T-helper 9 cell (primary cell): ENCODE measurements at places on chromosomes 13 and 19.
A peak's percentile ranks its signal among the peaks of the same experiment; 100 is the strongest.

DNA sequence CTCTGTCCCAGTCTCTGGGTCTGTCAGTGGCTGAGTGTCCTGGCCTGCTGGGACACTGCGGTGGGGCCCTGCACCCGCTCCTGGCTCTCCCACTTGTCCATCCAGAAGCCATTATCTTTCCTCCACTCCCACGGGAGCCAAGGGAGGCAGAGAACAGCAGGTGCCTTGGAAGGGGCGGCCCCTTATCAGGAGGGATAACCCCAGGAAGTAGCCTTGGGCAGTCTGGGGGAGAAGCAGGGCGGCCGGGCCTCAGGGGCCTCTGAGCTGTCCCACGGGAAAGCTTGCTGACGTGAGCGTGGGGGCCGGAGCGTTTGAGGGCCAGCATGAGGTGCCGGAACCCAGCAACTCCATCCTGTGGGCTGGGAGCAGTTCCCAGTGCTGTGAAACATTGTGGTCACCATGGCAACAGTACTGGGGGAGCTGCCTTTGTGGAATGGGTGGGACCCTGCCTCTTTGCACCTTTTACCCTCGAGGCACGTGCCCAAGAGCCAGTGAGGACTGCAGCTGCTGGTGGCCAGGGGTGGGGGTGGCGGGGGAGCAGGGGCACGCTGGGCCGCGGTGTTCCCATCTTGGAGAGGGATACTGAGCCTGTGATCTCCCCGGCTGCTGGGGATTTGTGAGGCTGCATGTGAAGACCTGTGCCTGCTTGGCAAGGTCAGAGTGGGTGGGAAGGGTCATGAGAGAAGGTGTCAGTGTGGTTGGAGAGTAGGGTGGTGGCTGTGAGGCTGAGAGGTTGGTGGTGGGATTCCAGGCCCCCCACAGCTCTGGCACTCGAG is 20.9 kb downstream of the KLHL26 start:
- no peak for DNase-seq

DNA sequence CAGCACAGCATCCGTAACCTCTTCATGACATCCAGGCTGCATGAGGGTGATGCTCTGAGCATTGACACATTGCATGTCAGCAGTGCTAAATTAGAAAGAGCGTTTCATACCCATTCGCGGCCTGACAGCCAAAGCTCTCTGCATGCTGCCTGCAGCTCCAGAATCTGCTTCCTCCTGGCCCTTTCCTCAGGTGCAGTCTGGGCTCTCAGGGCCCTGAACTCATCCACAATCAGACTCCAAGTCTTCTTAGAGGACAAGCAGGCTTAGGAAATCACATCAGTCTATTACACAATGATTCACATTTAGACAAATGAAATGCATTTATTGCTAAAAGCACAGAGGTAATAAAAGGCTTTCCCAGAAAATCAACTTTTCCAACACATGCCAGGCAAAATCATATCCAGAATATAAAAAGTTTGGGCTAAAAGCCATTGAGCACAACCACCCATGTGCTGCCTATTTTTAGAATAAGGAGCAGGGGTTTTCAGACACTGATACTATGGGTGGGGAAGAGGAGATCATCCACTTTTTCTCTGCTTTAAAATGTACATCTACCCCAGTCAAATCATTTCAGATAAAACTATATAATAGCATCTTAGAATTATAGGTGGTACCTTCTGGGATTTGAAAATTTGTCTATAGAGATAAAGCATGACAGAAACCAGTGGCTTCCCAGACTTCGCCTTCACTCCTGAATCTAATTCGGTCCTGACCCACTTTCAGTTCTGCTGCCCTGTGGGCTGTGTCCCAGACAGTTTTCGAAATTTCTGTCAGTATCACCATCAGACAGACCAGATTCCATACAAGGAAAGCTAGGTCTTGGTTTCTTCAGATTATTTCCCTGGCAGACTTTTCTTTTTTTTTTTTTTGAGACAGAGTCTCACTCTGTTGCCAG is 109.3 kb downstream of the COL4A2 start:
- DNase-seq = no peak

GRCh38 chr13:99553033-99553432 is 51.8 kb downstream of the TM9SF2 start:
- DNase-seq = no peak

- DNase-seq = no peak
Observed at GRCh38 chr13:19068691-19069090, 112.9 kb downstream of the TUBA3C start.

DNA sequence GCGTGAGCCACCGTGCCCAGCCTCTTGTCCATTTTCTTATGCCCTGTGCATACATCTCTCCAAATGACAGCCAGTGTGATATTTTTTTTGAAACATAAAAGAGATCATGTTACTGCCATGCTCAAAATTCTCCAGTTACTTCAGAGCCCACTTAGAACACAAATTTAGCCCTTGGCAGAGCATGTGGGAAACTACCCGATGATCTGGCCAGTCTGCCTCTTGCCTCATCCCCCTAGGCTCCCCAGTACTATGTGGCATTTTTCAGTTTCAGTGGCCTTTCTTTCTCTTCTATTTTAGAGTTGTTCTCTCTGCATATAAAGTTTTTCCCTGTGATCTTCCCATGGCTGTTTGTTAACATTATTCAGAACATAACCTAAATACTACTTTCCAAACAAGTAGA is 323.0 kb downstream of the GPC5 start:
- no peak for DNase-seq

DNA sequence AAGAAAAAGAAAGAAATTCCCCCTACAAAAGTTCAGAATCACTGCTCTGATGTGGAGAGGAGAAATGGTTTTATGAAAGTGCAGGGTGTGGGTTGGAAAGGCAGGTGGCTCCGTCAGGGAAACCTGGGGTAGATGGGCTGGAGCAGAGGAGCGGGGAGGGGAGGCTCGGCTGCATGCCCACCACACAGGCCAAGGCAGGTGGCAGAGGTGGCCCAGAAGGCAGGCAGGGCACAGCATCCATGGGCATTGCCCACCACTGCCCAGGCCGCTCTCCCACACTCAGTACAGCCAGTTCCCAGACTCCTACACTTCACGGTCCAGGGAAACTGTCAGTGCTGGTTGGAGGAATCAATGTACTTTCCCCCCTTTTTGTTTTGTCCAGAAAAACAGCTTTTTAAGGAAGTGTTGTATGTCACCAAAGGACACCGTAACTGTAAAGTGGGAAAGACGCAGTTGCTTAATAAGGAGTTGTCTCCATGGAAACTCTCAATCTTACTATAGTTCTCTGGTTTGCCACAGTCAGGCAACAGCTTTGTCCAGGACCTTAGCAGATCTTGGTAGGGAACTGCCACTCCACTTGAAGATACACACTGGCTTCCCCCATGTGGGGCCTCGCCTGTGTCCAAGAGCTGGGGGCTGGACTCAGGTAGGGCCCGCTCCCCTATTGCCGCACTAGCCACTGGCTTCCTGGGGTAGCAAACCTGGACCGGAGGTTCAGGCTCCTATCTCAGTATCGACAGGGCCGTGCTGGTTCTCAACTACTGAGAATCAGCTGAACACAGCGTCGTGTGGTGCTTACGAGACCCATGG is 82.9 kb downstream of the RAB20 start:
- DNase-seq = no peak

GRCh38 chr19:30896554-30896953 is 452.7 kb downstream of the TSHZ3 start:
- no peak for DNase-seq

DNA sequence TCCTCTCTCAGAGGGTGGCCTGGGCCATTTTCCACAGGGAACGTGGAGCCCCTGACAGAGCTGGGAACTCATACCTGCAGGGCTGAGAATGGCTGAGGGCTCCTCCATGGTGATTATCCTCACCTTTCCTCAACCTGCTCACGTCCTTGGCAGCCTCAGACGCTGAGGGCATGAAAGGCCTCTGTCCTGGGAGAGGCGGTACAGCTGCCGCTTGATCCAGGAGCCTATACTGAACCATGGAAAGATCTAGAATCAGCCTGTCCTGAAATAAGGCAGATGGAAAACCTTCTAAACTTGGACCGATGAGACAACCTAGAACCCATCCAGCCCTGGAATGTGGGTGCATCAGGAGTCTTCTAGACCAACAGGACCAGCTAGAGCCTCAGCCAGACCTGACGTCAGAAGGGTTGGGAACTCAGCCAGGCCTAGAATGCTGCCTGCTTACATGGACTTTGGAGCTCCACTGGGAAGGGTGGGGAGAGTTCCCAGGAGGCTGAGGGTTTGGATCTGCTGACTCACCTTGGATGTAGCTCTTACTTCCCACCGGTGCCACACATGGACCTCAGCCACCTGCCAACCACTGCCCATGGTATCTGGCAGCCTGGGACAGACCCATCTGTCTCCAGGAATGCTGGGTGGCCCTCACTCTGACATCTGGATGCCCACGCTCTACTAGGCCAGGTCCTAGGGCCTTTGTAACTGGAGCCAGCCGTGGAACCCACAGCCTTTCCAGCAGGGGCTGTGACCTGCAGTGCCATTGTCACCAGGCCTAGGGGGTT is 7.5 kb downstream of the KCTD15 start:
- no peak for DNase-seq

GRCh38 chr19:46806656-46807055 is 18.3 kb upstream of the SLC1A5 start:
- DNase-seq = no peak

GRCh38 chr13:109246001-109246400 is 540.4 kb downstream of the IRS2 start:
- DNase-seq = no peak

GRCh38 chr13:86581706-86582105 is 782.5 kb upstream of the SLITRK6 start:
- no peak for DNase-seq

- DNase-seq = no peak
Observed at GRCh38 chr19:368630-369024, 24.0 kb upstream of the MIER2 start.

- DNase-seq = no peak
Observed at GRCh38 chr19:44113784-44114390, 688 bp downstream of the ZNF225 start.

DNA sequence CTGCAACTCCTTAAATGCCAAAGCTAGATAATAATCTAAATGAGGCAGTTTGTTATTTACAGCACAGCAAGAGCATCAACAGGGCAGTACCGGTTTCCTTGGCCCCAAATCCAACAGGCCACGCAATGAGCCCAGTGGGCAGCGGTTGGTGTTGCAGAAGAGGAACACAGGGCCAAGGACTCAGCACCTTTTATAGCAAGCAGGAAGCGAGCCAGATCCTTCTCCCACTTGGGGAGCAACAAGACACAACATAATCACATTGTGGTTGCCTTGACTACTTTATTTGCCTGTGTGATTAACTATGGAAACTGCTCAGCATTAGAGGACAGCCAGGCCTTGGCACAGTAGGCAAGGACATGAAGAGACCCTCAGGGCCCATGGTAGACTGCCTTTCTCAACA is 67.1 kb upstream of the HTR2A start:
- DNase-seq = no peak

DNA sequence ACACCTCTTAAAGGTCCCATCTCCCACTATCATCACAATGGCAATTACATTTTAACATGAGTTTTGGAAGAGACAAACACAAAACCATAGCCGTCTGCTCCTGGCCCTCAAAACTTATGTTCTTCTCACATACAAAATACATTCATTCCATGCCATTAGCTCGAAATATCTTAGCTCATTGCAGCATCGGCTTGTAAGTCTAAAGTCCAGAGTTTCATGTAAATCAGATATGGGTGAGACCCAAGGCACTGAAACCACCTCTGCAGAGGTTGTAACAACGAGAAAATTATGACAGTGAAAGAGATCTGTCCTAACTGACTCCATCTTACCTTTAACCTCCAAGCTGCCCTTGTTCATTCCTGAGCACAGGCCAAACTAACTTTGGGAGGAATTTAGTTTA is 635.0 kb upstream of the SPRY2 start:
- DNase-seq = no peak

GRCh38 chr13:109154966-109155761 is 525.8 kb downstream of the MYO16 start:
- DNase-seq = no peak

DNA sequence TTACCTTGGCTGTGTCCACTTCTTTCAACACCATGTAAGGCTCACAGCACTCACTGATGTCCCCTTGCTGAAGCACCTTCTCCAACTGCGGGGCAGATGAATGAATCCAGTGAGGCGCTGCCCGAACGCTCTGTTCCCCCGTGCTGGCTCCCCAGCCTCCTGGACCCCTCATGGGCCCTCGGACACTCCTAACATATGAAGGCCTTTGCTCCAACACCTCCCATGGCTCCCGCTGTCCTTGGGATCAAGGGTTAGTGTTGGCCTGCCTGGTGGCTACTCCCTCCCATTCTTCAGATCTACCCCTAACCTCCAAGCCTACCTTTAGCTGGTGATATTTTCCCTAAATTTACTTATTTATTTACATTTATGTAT is 4.4 kb downstream of the ANGPTL8 start:
- DNase-seq = no peak

DNA sequence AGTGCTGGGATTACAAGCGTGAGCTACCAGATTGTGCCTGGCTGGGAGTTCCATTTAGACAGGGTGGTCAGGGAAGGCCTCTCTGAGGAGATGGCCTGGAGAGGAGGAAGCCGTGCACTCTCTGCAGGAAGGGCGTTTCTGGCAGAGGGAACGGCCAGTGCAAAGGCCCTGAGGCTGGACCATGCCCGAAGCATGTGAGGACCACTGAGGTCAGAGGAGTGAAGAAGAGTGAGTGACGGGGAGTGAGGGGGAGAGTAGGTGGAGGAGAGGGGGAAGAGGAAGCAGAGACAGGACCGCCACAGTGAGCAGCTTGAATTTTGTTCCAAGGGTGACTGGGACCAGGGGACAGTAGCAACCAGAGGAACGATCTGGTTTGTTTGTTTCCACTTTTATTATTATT is 32.6 kb downstream of the CELF5 start:
- no peak for DNase-seq

GRCh38 chr19:38224014-38224862 is at the start of gene DPF1:
TSS of gene DPF1 (minus strand) at chr19:38224222. CDS start at chr19:38224142, 80 bp downstream.
- DNase-seq = peak; percentile 25

GRCh38 chr13:99624936-99625540 is 123.8 kb downstream of the TM9SF2 start:
- no peak for DNase-seq

DNA sequence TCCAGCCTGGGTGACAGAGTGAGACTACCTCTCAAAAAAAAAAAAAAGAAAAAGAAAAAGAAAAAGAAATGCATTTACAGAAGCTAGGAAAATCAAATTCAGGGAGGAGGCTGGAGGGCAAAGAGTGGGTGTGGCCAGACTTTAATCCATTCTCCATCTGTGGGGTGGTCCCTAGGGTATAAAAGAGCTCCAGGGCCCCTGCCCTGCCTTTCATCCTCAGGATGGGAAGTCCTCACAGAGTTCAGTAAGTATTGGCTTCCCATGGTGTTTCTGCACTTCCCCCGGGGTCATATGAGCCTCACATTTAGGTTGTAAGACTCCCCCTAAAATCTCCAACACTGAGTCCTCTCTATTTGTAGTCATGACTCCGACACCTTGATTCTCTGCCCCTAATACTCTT is 33.0 kb downstream of the DPRX start:
- no peak for DNase-seq

DNA sequence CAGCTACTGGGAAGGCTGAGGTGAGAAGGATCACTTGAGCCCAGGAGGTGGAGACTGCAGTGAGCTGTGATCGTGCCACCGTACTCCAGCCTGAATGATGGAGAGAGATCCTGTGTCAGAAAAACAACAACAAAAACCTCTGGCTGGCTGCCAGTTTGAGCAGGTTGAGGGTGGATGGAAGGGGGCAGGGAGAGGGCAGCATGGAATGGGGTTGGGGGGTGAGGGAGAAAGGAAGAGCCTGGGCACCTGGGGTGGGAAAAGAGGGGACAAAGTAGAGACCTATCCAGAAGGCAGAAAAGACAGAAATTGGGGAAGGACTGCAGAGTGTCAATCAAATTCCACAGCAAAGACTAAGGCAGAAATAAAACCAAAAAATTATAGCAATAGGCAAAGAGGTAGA is 4.7 kb downstream of the SLC1A5 start:
- no peak for DNase-seq
